ENCODE measurements at places on chromosomes 3 and 15. TPM values are rescaled to one million over a fixed set of nuclear protein-coding genes. Genes with fewer than 3 reads are reported as not detected.

AP4E1 gene
- 8.0 TPM for polyA plus RNA-seq

RPUSD2 gene
- polyA plus RNA-seq, result 10.5 TPM

IL17RB gene
- 3.2 TPM for polyA plus RNA-seq

POLQ gene
- polyA plus RNA-seq, result 2.6 TPM

PLA2G4F gene
- 0.35 TPM for polyA plus RNA-seq

CTDSPL gene
- 36.3 TPM for polyA plus RNA-seq

CPNE9 gene
- polyA plus RNA-seq, result not detected

LNP1 gene
- 6.1 TPM for polyA plus RNA-seq

P2RY12 gene
- polyA plus RNA-seq, result 0.99 TPM

ITIH1 gene
- 0.13 TPM for polyA plus RNA-seq

FGF7 gene
- polyA plus RNA-seq, result 24.1 TPM

IL20RB gene
- 0.97 TPM for polyA plus RNA-seq

ABHD17C gene
- polyA plus RNA-seq, result 8.6 TPM

CACNA2D2 gene
- polyA plus RNA-seq, result 8.2 TPM

TM4SF18 gene
- 12.9 TPM for polyA plus RNA-seq

CD200R1 gene
- polyA plus RNA-seq, result 1.7 TPM

ZNF385D gene
- 21.0 TPM for polyA plus RNA-seq

GOLGA8K gene
- polyA plus RNA-seq, result 0.86 TPM

RTP1 gene
- polyA plus RNA-seq, result not detected

ZPLD1 gene
- not detected for polyA plus RNA-seq

ETV5 gene
- polyA plus RNA-seq, result 23.1 TPM

C2CD4A gene
- polyA plus RNA-seq, result not detected

EBLN2 gene
- polyA plus RNA-seq, result 4.0 TPM

TLNRD1 gene
- polyA plus RNA-seq, result 14.3 TPM

PLSCR2 gene
- polyA plus RNA-seq, result not detected

CLSTN2 gene
- polyA plus RNA-seq, result 2.5 TPM

LIPH gene
- 0.25 TPM for polyA plus RNA-seq

HIGD2B gene
- not detected for polyA plus RNA-seq

RHCG gene
- polyA plus RNA-seq, result not detected

CLRN1 gene
- polyA plus RNA-seq, result 0.19 TPM

CPN2 gene
- 0.09 TPM for polyA plus RNA-seq
